ENCODE measurements at places on chromosomes 7 and 10. TPM values are rescaled to one million over a fixed set of nuclear protein-coding genes. Genes with fewer than 3 reads are reported as not detected.

Gene PDE1C
- 10.6 TPM for total RNA-seq

Gene AKR1D1
- not detected for total RNA-seq

Gene RBM48
- total RNA-seq, result 8.5 TPM

GRCh38 chr10:6300106-6300783 lies 97.5 kb downstream of the PFKFB3 start:
- no peaks in the 10 kb centered on the region for H3K27me3 ChIP-seq
- H3K4me3 ChIP-seq, result peak overlapping the region; percentile 9
- H3K4me1 ChIP-seq, result no peaks in the 10 kb centered on the region
- H3K27ac ChIP-seq, result peak overlapping the region; percentile 60
- H3K36me3 ChIP-seq, result no peaks in the 10 kb centered on the region

DNA sequence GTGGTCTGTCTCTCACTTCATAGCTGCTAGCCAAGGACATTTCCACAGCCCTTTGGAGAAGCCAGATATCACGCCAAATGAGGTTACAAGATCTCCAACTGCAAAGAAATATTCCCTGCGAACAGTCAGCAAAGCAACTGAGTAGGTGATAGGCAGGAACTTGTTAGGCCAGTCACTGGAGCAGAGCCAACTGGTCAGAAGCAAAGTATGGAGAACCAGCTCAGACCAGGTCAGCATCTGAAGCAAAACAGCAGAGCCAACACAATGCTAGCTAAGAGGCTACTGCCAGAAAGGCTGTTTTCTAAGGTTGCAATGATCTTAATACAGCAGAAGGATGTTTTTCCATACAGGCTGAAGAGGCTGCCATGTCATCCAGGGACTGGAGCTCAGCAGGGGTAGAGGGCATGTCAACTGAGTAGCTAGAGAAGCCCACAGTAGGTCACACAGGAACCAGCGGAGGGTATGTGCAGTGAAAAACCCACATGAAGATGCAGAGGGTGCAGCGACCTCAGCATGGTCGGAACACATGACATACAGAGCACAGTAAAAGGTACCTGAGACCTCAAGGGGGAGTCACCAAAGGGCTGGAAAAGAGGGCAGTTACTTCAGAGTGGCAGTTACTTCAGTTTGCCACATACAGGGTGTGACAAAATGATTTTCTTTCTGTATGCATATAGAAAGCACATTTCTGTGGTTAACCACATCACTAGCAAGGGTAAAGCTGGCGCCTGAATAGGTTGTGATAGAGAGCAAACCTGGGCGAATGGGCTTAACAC lies 8.9 kb downstream of the SEC31B start:
- H3K4me1 ChIP-seq, result no peaks in the 10 kb centered on the region
- H3K36me3 ChIP-seq, result peaks cover 96% of the 10 kb centered on the region
- no peak overlapping the region for H3K4me3 ChIP-seq

GRCh38 chr7:69338144-69338543 lies 260.1 kb upstream of the AUTS2 start:
- H3K36me3 ChIP-seq, result no peaks in the 10 kb centered on the region
- H3K27ac ChIP-seq, result no peak overlapping the region
- DNase-seq, result no peak

- DNase-seq, result no peak
- H3K4me1 ChIP-seq, result peaks cover 10% of the 10 kb centered on the region
- no peaks in the 10 kb centered on the region for H3K36me3 ChIP-seq
- H3K4me3 ChIP-seq, result no peak overlapping the region
These were observed 2.6 kb upstream of the ING3 start for GRCh38 chr7:120947980-120948379.

DNA sequence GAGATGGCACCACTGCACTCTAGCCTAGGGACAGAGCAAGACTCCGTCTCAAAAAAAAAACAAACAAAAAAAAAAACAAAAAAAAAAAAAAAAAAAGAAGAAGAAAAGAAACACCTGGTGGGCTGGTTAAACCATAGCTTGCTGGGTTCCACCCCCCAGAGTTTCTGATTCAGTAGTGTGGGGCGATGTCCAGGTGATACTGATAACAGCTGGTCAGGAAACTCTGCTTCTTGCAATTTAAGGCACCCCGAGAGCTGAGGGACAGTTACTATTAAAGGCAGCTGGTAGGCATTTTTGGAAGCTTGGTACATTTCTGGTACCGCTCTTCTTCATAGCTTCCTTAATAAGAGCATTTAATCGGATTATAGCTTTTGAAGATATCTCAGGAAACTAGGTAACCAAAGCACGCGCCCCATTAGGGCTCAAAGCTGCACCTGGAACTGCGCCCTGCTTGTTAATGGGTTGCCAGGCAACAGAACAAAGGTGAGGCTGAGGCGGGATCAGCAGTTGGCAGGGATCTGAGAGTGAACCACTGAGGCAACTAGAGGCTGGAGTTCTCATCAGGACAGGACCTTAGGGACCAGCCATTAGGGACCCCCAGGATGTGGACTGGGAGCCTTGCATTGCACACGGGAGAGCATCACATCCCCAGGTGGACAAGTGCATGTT lies 6.5 kb upstream of the SDK1 start:
- no peaks in the 10 kb centered on the region for H3K27me3 ChIP-seq
- DNase-seq, result no peak
- H3K4me3 ChIP-seq, result no peak overlapping the region
- H3K27ac ChIP-seq, result no peak overlapping the region
- no peaks in the 10 kb centered on the region for H3K4me1 ChIP-seq

GRCh38 chr7:40232242-40232893 lies 97.6 kb downstream of the SUGCT start:
- no peak overlapping the region for H3K27ac ChIP-seq
- H3K4me1 ChIP-seq, result no peaks in the 10 kb centered on the region
- H3K27me3 ChIP-seq, result no peaks in the 10 kb centered on the region

DNA sequence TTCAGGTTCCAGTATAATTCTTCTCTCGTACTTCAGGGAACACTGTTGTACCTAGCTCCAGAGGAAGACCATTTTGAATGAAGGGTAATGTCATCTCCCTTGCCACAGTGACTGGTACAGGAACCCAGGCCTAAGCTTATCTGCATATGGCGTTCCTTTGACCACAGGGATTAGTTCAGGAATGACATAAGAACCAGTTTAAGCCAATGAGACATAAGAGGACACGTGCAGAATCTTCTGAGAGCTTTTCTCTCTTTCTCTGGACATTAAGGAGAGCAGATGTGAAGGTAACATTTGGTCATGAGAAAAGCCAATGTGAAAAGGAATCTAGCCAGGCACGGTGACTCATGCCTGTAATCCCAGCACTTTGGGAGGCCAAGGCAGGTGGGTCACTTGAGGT lies 21.8 kb upstream of the HIBADH start:
- H3K4me1 ChIP-seq, result no peaks in the 10 kb centered on the region
- H3K4me3 ChIP-seq, result no peak overlapping the region
- no peaks in the 10 kb centered on the region for H3K27me3 ChIP-seq
- H3K36me3 ChIP-seq, result no peaks in the 10 kb centered on the region
- no peak for DNase-seq

- H3K27ac ChIP-seq, result no peak overlapping the region
- H3K4me1 ChIP-seq, result no peaks in the 10 kb centered on the region
- no peak overlapping the region for H3K4me3 ChIP-seq
- H3K36me3 ChIP-seq, result no peaks in the 10 kb centered on the region
- no peak for DNase-seq
These were observed 869.4 kb upstream of the PHF14 start for GRCh38 chr7:10104292-10104691.

DNA sequence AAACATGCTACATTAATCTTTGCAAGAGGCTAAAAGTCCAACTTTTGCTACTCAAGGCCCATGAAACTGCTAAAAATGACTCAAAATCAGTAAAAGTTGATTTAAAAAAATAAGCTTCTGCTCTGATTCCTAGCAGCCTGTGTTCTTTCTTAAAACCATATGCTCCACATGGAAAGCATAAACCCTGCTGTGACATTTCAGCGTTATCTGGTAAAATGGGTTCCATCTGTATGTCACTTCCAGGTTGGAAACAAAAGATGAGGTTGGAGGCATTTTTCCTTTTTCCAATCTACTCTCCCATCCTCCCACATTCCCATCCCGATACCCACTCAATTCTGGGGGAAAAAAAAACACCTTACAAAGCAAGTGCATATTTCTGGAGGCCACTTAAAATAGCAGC lies 439.5 kb downstream of the NEBL start:
- no peak for DNase-seq
- H3K27me3 ChIP-seq, result no peaks in the 10 kb centered on the region

Data from tibial nerve (tissue), 4 donors.